ENCODE measurements at places on chromosomes 3 and 15.

GRCh38 chr3:36988356-36988755, 4.6 kb downstream of the EPM2AIP1 start:
- peak overlapping the region; percentile 57 for H3K27ac ChIP-seq
- no peak overlapping the region for H3K4me3 ChIP-seq
- H3K36me3 ChIP-seq: peaks cover 44% of the 10 kb centered on the region
- no peak for DNase-seq
- H3K4me1 ChIP-seq: peaks cover 35% of the 10 kb centered on the region

- no peaks in the 10 kb centered on the region for H3K27me3 ChIP-seq
- H3K4me3 ChIP-seq: no peak overlapping the region
- DNase-seq: no peak
- H3K27ac ChIP-seq: no peak overlapping the region
Measured at GRCh38 chr15:89205991-89206585, 15.3 kb downstream of the RLBP1 start.

- H3K27me3 ChIP-seq: peaks cover 21% of the 10 kb centered on the region
- no peaks in the 10 kb centered on the region for H3K4me1 ChIP-seq
Measured at GRCh38 chr3:194750491-194750828, 64.8 kb downstream of the FAM43A start.

DNA sequence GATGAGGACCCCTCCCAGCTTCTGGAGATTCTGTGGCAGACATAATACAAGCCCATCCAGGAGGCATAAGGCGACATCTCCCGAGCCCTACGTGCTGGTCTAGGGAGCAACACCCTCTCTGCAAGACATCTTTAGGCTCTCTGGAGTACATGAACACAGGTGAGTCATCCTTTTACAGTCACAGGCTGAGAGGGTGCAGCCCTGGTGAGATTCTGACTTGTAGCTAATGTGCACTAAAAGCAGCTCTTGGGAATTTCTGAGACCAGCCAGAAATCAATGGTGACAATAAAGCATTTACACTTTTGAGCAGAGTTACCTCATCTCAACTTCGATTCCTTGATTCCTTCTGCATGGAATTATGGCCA, 131.1 kb downstream of the XXYLT1 start:
- DNase-seq: no peak
- no peaks in the 10 kb centered on the region for H3K4me1 ChIP-seq
- no peak overlapping the region for H3K4me3 ChIP-seq
- no peaks in the 10 kb centered on the region for H3K27me3 ChIP-seq
- peak overlapping the region; percentile 14 for H3K27ac ChIP-seq

GRCh38 chr3:139538733-139539132, 809 bp downstream of the RBP1 start:
- H3K27ac ChIP-seq: no peak overlapping the region
- H3K4me3 ChIP-seq: no peak overlapping the region
- DNase-seq: no peak
- H3K27me3 ChIP-seq: peaks cover 79% of the 10 kb centered on the region

DNA sequence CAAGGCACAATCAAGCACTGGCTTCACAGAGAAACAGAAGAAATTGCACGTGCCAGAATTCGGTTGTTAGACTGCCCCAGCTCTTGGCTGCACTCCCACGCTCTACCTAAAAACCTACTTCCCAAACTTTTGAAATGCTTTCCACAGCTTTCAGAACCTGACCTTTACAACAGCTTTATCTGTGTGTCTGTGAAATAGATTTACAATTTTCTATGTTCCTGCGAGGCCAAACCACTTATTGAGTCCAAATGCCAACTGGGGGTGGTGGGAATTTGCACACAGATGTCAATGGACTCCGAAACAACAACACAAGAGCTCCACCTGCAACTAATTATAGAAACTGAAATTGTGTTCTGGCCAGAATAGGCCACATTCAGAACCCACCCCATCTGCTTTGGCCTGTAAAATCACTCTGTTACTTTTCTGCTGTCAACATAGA, 44.6 kb downstream of the ERC2 start:
- DNase-seq: no peak
- H3K4me3 ChIP-seq: no peak overlapping the region
- H3K4me1 ChIP-seq: no peaks in the 10 kb centered on the region
- H3K27me3 ChIP-seq: peaks cover 13% of the 10 kb centered on the region
- no peak overlapping the region for H3K27ac ChIP-seq
- no peaks in the 10 kb centered on the region for H3K36me3 ChIP-seq

- H3K4me1 ChIP-seq: no peaks in the 10 kb centered on the region
- DNase-seq: no peak
- H3K36me3 ChIP-seq: no peaks in the 10 kb centered on the region
- H3K4me3 ChIP-seq: no peak overlapping the region
- peaks cover 36% of the 10 kb centered on the region for H3K27me3 ChIP-seq
Measured at GRCh38 chr15:70647396-70647795, 116.0 kb downstream of the UACA start.

- DNase-seq: no peak
- peaks cover 15% of the 10 kb centered on the region for H3K27me3 ChIP-seq
- H3K4me3 ChIP-seq: no peak overlapping the region
Measured at GRCh38 chr15:98682992-98683701, 34.8 kb downstream of the IGF1R start.

- peak overlapping the region; percentile 92 for H3K27ac ChIP-seq
- no peak for DNase-seq
- peaks cover 48% of the 10 kb centered on the region for H3K36me3 ChIP-seq
- peaks cover 7% of the 10 kb centered on the region for H3K4me1 ChIP-seq
- no peaks in the 10 kb centered on the region for H3K27me3 ChIP-seq
Measured at GRCh38 chr3:33848624-33849347, 50.4 kb downstream of the PDCD6IP start.

DNA sequence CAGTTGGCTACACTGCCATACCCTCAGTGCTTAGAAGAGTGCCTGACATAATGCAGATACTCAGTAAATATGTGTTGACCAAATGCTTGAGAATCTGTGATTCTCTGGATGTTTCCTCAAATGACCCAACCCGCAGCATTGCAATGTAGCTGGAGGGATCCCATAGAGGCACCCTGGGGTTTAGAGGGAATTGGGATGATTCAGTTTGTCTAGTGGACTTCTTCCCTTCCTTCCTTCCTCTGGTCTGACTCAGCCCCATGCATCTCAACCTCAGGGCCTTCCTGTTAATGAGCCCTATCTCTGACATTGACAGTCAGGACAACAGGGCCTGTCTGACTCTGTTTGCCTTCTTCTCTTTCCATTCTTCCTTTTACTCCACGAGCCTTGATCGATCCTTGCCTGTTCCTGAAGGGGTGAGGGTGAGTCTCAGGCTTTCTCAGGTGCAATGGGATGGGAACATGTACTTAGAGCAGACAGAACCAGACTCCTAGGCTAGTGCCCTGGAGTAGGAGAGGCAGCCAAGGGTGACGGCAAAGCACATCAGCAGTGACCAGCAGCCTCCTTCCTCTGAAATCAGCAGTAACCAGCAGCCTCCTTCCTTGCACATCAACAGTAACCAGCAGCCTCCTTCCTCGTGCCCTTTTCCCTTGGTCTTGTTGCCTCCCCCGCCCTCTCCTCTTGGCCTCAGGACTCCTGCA, 78.2 kb downstream of the DGKG start:
- H3K4me1 ChIP-seq: no peaks in the 10 kb centered on the region
- H3K27ac ChIP-seq: no peak overlapping the region
- H3K27me3 ChIP-seq: peaks cover 39% of the 10 kb centered on the region
- no peaks in the 10 kb centered on the region for H3K36me3 ChIP-seq
- no peak overlapping the region for H3K4me3 ChIP-seq

DNA sequence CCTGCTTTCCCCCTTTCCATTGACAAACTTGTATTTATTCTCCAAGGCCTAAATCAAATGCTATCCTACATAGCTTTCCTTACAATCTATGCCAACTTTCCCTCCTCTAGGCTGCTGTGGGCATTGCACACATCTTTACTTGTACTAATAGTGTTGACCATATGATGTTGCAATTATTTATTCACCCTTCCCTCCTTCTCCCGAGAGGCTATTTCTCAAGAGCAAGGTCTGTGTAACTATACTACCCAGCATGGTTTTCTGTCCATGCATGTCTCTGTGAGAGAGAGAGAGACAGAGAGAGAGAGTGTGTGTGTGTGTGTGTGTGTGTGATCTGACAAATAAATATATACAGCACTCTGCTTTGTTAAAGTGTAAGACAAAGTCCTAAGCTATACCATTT, 63.8 kb downstream of the GTPBP8 start:
- H3K27ac ChIP-seq: no peak overlapping the region
- H3K27me3 ChIP-seq: no peaks in the 10 kb centered on the region
- H3K4me3 ChIP-seq: no peak overlapping the region
- no peaks in the 10 kb centered on the region for H3K36me3 ChIP-seq

GRCh38 chr3:40768536-40768935, 243.8 kb downstream of the ZNF621 start:
- no peak for DNase-seq
- no peak overlapping the region for H3K4me3 ChIP-seq
- H3K36me3 ChIP-seq: no peaks in the 10 kb centered on the region
- H3K4me1 ChIP-seq: no peaks in the 10 kb centered on the region

GRCh38 chr3:37622999-37623883, 238.4 kb upstream of the CTDSPL start:
- no peak for DNase-seq
- H3K27me3 ChIP-seq: peaks cover 17% of the 10 kb centered on the region
- no peak overlapping the region for H3K27ac ChIP-seq
- H3K36me3 ChIP-seq: no peaks in the 10 kb centered on the region

GRCh38 chr3:9373465-9373864, 10.6 kb downstream of the THUMPD3 start:
- DNase-seq: no peak
- H3K36me3 ChIP-seq: peaks cover 89% of the 10 kb centered on the region
- H3K4me1 ChIP-seq: peaks cover 10% of the 10 kb centered on the region
- H3K27ac ChIP-seq: peak overlapping the region; percentile 31
- H3K27me3 ChIP-seq: no peaks in the 10 kb centered on the region

GRCh38 chr3:39196671-39197356, 4.4 kb upstream of the XIRP1 start:
- H3K36me3 ChIP-seq: no peaks in the 10 kb centered on the region
- no peak for DNase-seq
- no peak overlapping the region for H3K4me3 ChIP-seq
- H3K27me3 ChIP-seq: peaks cover 20% of the 10 kb centered on the region
- no peaks in the 10 kb centered on the region for H3K4me1 ChIP-seq

DNA sequence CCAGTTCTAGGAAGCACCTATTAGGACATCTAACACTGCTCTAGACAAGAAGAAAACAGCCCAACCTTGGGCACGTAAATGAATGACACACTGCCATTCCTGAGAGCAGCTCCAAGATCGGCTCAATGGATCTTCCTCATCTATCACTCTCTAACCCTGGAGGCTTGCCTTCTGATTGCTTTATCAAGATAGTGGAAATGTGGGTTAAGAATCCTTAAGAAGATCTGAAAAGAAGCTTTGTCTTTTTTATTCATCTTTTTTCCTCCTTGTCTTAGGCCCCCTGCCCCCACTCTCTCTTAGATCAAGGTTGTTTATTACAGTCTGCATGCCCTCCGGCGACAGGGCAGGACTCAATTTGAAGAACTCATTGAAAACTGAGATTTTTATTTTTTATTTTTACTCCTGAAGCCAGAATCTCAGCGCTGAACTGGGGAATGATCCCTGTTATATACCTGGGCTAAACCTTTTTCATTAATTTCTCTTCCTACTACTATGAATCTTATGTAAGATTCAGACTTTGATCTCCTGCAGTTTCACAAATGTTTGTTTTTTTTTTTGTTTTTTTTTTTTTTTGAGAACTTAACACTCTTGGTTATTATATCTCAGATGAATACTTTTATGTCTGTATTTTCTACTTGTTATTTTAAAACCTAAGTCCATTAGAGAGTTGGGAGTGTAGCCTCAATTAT, 219.5 kb downstream of the SV2B start:
- H3K36me3 ChIP-seq: no peaks in the 10 kb centered on the region
- H3K27ac ChIP-seq: peak overlapping the region; percentile 84
- peaks cover 11% of the 10 kb centered on the region for H3K4me1 ChIP-seq
- H3K4me3 ChIP-seq: peak overlapping the region; percentile 39

GRCh38 chr3:101036213-101036618, 43.0 kb upstream of the ABI3BP start:
- H3K4me1 ChIP-seq: peaks cover 2% of the 10 kb centered on the region
- no peaks in the 10 kb centered on the region for H3K36me3 ChIP-seq
- DNase-seq: no peak

DNA sequence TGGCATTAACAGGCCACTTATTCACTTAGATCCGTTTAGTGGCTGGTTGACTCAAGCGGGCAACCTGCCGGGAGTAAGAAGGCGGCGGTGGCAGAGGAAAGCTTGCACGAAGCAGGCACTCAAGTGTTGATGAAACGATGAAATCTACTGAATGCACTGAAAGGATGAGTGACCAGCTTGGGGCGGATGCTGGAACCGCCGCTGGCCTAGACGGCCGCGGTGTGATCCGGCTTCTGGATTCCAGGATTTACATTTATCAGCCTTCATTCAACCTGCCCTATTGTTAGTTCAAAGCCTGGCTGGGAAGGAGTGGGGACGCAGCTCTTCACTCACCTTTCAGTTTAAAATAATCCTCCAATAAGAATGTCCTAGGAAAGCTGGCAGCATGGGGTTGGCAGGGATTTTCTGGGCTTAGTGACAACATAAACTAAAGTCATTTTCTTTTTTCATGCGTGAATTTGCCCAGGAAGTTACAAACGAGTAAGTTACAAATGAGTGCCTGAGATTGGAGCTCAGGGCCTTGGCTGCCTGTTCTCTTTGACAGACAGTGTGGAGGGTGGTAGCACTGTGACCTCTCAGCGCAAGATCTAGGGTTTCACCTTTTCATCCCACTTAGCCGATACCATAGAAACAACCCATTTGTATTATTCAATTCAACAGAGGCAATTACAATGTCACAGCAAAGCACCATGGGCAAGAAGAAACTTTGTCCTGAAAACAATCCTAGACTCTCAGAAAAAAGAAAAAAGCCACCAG, 1.1 kb upstream of the PLCH1 start:
- H3K36me3 ChIP-seq: no peaks in the 10 kb centered on the region
- H3K27ac ChIP-seq: no peak overlapping the region
- peaks cover 16% of the 10 kb centered on the region for H3K4me1 ChIP-seq
- H3K27me3 ChIP-seq: peaks cover 52% of the 10 kb centered on the region

DNA sequence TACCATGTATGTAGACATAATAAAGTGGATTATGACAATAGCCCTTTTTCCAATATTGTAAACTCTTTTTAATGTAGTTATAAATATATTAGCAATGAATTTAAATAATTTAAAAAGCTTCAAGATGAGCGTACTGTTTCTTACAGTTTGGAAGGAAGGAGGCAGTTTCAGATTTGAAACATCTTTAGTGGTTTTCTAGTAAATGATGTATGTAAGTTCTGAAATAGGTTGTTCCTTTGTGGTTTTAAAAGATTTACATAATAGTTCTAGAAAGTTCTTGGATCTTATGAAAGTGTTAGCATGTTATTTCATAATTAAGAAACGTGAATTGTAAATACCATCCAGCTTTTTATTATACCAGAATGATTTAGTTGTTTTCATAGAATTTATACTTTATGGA, 16.0 kb downstream of the DNAJC19 start:
- no peak overlapping the region for H3K4me3 ChIP-seq
- no peak overlapping the region for H3K27ac ChIP-seq
- peaks cover 50% of the 10 kb centered on the region for H3K36me3 ChIP-seq
- no peaks in the 10 kb centered on the region for H3K27me3 ChIP-seq
- H3K4me1 ChIP-seq: no peaks in the 10 kb centered on the region

Measured in effector memory CD8-positive, alpha-beta T cell (primary cell).